ENCODE measurements at places on chromosomes 5 and 9.

GRCh38 chr9:81381694-81382093 lies 307.7 kb downstream of the TLE1 start:
- DNase-seq = no peak

DNA sequence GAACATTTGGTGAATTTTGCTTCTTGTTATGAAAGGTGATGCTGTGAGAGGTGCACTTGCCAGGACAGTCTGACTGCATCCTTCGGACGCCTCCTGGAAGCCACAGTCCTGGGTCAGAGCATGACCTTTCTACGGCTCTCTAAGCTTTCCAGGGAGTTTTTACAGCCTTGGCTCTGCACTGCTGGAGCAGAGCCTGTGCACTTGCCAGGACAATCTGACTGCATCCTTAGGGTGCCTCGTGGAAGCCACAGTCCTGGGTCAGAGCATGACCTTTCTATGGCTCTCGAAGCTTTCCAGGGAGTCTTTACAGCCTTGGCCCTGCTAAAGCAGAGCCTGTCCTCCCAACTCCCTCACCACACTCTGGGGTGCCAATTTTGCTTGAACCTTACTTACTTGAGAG lies 49.6 kb downstream of the CCDC180 start:
- DNase-seq = no peak

GRCh38 chr9:88370346-88370745 lies 17.9 kb upstream of the SPIN1 start:
- DNase-seq = no peak

DNA sequence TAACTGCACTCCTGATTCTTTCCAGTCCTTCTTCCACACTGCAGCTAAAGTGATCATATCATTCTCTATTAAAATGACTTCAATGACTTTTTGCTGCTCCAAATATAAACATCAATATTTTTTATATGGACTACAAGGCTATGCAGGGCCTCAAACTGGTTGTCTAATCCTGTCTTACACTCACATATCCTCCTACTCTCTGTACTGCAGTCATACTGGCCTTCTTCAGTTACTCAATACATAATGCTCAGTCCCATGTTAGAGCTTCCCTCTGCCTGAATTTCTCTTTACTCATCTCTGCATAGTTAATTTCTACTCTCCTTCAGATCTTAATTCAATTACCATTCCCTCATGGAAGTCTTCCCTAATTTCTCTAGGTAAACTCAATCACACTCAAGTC lies 3.4 kb downstream of the MEIKIN start:
- no peak for DNase-seq

DNA sequence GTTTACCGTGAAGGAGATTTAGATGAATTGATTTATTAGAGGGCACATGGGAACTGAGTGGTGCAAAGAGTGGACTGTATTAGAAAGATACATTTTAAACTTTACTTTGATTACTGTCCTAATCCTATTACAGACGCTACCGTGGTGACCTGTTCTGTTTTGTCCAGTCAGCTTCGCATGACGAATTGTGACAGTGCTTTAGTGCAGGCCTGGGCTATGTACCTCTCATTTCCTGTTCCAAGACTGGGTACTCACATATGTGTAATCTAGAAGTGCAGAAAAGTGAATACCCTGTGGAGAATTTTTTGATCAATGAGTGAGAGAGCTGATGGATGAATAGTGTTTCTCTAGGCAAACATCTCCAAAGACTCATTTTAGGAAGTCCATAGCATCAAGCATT lies 385.9 kb downstream of the ANXA1 start:
- no peak for DNase-seq

GRCh38 chr5:9126490-9126889 lies 419.4 kb downstream of the SEMA5A start:
- DNase-seq = no peak

GRCh38 chr5:59007460-59008063 lies 424.7 kb downstream of the RAB3C start:
- DNase-seq = no peak

Data from effector CD4-positive, alpha-beta T cell (primary cell).